Activated CD4-positive, alpha-beta T cell treated with anti-CD3 and anti-CD28 coated beads, Interleukin-2, amount 10 ng/mL, durations not matched to agents 7 days and 5 days (primary cell): ENCODE measurements at places on chromosomes 4 and X. TPM values are rescaled to one million over a fixed set of nuclear protein-coding genes. Genes with fewer than 3 reads are reported as not detected.

DNA sequence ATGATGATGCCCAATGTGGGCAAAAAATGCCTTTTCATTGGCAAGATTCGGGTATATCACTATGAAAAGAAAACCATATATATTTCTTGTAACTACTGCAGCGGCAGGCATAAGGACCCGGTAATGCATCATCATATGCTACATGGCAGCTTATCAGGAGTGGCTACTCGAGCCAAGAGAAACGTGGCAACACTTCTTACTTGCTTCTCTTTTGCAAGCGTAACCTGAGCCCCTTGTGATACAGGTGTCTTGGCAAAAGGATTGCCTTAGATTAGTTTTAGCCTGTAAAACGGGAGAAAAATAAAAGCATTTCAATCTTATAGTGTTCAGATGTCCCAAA lies 280.3 kb downstream of the SPRY1 start:
- H3K27ac ChIP-seq: no peak overlapping the region
- peaks cover 35% of the 10 kb centered on the region for H3K27me3 ChIP-seq
- H3K4me3 ChIP-seq: no peak overlapping the region
- no peak for DNase-seq
- H3K4me1 ChIP-seq: peaks cover 18% of the 10 kb centered on the region
- H3K36me3 ChIP-seq: peaks cover 6% of the 10 kb centered on the region

DNA sequence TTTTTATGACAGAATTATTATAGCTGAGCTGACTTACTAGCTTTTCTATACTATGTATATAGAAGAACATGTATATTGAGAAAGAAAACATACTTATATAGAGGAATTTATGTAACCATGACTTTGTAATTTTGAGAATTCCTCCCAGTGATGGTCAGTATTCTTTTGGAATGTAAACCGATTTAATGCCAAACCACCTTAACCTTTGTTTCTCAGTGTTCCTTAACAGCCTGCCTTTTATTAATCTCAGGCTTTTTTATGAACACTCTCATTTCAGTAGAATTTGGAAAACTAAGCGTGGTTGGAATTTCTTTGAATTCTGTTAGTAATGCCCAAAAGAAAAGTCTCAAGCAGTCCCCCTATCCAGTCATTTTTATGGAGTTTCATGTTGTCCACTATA lies 47.0 kb downstream of the MOSPD2 start:
- no peak overlapping the region for H3K27ac ChIP-seq
- no peaks in the 10 kb centered on the region for H3K27me3 ChIP-seq
- H3K4me1 ChIP-seq: no peaks in the 10 kb centered on the region

GRCh38 chr4:3226944-3227343 lies 22.0 kb upstream of the MSANTD1 start:
- no peak overlapping the region for H3K27ac ChIP-seq
- peaks cover 48% of the 10 kb centered on the region for H3K36me3 ChIP-seq
- no peaks in the 10 kb centered on the region for H3K27me3 ChIP-seq
- H3K4me3 ChIP-seq: no peak overlapping the region
- no peak for DNase-seq
- no peaks in the 10 kb centered on the region for H3K4me1 ChIP-seq

GRCh38 chr4:26105815-26106699 lies 192.0 kb downstream of the SMIM20 start:
- DNase-seq: no peak
- no peak overlapping the region for H3K4me3 ChIP-seq
- no peak overlapping the region for H3K27ac ChIP-seq
- peaks cover 6% of the 10 kb centered on the region for H3K4me1 ChIP-seq
- peaks cover 3% of the 10 kb centered on the region for H3K36me3 ChIP-seq

DNA sequence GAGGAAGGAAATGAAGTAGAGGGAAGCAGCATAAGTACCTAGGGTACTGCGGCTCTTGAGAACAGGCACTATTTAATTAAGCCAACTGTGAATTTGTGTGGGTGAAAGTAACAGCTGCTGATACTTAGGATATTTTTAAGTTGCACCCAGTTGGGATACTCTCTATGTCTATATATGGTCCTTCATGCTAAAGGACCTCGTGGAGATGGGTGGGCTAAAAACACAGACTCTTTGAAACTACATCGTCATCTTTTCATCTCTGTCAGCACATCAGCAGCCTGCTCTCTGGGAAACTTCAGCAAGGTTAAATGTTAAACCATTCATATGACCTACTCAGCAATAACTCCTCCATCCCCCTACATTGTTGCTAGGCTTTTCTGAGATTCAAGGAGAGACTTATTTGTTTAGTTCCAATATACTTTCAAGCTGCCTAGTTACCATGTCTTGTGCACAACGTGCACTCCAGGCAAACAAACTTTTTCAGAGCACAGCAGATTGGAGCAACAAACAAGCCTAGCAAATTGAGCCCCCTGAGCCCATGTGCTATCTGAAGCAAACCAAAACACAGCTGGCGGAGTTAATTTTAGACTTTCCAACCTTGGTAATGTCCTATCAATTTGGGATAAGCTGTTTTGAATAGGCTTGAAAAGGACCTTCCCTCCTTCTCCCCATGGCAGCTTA lies 6.2 kb upstream of the MOB1B start:
- H3K36me3 ChIP-seq: no peaks in the 10 kb centered on the region
- no peak overlapping the region for H3K4me3 ChIP-seq
- no peaks in the 10 kb centered on the region for H3K27me3 ChIP-seq

- H3K27ac ChIP-seq: no peak overlapping the region
- no peaks in the 10 kb centered on the region for H3K4me1 ChIP-seq
- no peak for DNase-seq
- H3K4me3 ChIP-seq: no peak overlapping the region
- no peaks in the 10 kb centered on the region for H3K27me3 ChIP-seq
Observed at GRCh38 chr4:134650461-134650860, 448.9 kb upstream of the PABPC4L start.

DNA sequence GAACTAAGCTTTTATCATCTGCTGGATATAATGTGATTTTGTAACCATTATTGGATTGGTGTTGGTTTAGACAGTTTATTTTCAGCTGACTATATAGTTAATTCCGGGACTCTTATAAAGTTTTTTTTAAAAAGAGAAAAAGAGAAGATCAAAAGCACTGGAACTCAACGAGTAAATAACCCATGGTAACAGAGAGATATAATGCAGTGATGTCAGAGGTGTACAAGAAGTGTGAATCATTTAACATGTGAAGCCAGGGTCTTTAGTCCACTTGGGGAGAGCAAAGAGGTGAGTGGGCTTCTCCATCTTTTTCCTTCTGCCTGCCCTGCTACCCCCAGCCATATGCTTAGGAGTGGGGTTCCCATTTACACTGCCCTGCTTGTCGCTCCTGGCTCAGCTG lies 3.2 kb downstream of the TMEM165 start:
- H3K27me3 ChIP-seq: no peaks in the 10 kb centered on the region
- H3K36me3 ChIP-seq: peaks cover 43% of the 10 kb centered on the region
- peak overlapping the region; percentile 73 for H3K27ac ChIP-seq
- DNase-seq: no peak
- H3K4me1 ChIP-seq: peaks cover 56% of the 10 kb centered on the region

- no peak overlapping the region for H3K4me3 ChIP-seq
- no peaks in the 10 kb centered on the region for H3K27me3 ChIP-seq
- H3K27ac ChIP-seq: no peak overlapping the region
- no peaks in the 10 kb centered on the region for H3K36me3 ChIP-seq
- no peaks in the 10 kb centered on the region for H3K4me1 ChIP-seq
- DNase-seq: no peak
Observed at GRCh38 chr4:94856030-94856429, 98.3 kb downstream of the BMPR1B start.

DNA sequence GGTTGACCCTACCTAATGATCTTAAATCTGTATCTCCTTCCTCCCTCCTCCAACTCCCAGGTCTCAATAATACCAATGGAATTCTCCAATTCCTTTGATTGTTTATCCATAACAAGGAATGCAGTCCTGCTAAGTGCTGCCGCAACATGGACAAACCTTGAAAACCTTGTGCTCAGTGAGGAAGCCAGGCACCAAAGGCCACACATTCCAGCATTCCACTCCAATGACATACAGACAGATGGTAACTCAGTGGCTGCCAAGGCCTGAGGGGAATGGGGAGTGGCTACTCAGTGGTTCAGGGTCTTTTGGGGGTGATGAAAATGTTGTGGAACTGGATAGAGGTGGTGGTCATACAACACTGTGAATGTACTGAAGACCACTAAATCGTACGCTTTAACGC lies 10.4 kb downstream of the HAUS7 start:
- H3K4me3 ChIP-seq: no peak overlapping the region
- H3K4me1 ChIP-seq: no peaks in the 10 kb centered on the region
- H3K27me3 ChIP-seq: no peaks in the 10 kb centered on the region
- H3K36me3 ChIP-seq: peaks cover 5% of the 10 kb centered on the region
- H3K27ac ChIP-seq: no peak overlapping the region
- DNase-seq: no peak

DNA sequence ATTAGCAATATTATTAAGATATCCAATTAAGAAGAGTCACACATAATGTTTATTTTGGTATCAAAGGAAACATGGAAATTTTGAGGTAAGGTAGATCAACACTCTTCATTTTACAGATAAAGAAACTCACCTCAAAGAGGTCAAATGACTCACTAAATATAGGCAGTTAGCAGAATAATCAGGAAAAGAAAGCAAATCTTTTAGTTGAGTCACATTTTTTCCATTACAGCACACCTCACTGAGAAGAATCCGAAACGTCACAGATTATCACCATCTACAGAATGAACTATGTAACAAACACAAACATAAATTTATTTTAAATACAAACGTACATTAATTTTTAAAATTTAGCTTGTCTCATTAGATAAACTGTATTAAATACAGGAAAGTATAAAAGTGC lies 70.1 kb downstream of the TMEM47 start:
- H3K4me3 ChIP-seq: no peak overlapping the region
- H3K36me3 ChIP-seq: no peaks in the 10 kb centered on the region
- H3K4me1 ChIP-seq: no peaks in the 10 kb centered on the region
- DNase-seq: no peak
- H3K27me3 ChIP-seq: no peaks in the 10 kb centered on the region

- DNase-seq: no peak
- H3K36me3 ChIP-seq: peaks cover 2% of the 10 kb centered on the region
- peaks cover 2% of the 10 kb centered on the region for H3K4me1 ChIP-seq
- peaks cover 15% of the 10 kb centered on the region for H3K27me3 ChIP-seq
- H3K4me3 ChIP-seq: no peak overlapping the region
Observed at GRCh38 chr4:168825975-168826374, 184.1 kb downstream of the CBR4 start.

DNA sequence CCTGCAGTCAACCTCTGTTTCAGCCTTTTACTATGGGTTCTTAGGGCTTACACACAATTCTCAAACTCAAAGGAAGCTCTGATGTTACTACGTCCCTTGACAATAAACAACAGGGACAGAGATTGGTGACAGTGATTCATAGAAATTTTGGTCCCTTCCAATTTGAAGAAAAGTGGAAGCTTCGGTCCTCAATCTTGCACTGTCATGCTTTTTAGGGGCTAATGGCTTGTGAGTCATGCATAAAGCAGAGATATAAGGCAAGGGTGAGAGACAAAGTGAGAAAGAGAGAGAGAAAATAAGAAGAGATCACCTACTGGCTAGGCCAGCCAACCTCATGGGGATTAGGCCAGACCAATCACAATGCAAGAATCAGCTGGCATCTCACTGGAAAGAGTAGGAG lies 63.2 kb upstream of the STARD8 start:
- no peak for DNase-seq
- no peaks in the 10 kb centered on the region for H3K4me1 ChIP-seq
- no peaks in the 10 kb centered on the region for H3K36me3 ChIP-seq
- no peak overlapping the region for H3K27ac ChIP-seq
- no peaks in the 10 kb centered on the region for H3K27me3 ChIP-seq

- no peaks in the 10 kb centered on the region for H3K27me3 ChIP-seq
- no peaks in the 10 kb centered on the region for H3K36me3 ChIP-seq
Observed at GRCh38 chr4:142832022-142832421, 14.1 kb downstream of the INPP4B start.

GRCh38 chrX:73758250-73758649 lies 195.3 kb downstream of the CHIC1 start:
- no peak overlapping the region for H3K4me3 ChIP-seq
- H3K36me3 ChIP-seq: no peaks in the 10 kb centered on the region
- H3K4me1 ChIP-seq: no peaks in the 10 kb centered on the region

GRCh38 chr4:148056879-148057278 lies 325.0 kb downstream of the ARHGAP10 start:
- H3K36me3 ChIP-seq: peaks cover 46% of the 10 kb centered on the region
- H3K4me3 ChIP-seq: no peak overlapping the region
- H3K27ac ChIP-seq: peak overlapping the region; percentile 80
- no peaks in the 10 kb centered on the region for H3K27me3 ChIP-seq
- H3K4me1 ChIP-seq: peaks cover 97% of the 10 kb centered on the region

GRCh38 chrX:107154787-107155620 lies 36.4 kb upstream of the RBM41 start:
- peak overlapping the region; percentile 65 for H3K4me3 ChIP-seq
- DNase-seq: no peak
- peak overlapping the region; percentile 72 for H3K27ac ChIP-seq

The ADH1C gene
- not detected for total RNA-seq

The FAM47A gene
- total RNA-seq: not detected

The CXCL11 gene
- not detected for total RNA-seq

The AMBN gene
- total RNA-seq: not detected

The P2RY10 gene
- 72.3 TPM for total RNA-seq

The ARMCX1 gene
- 0.12 TPM for total RNA-seq

The CPZ gene
- not detected for total RNA-seq

The ANTXR2 gene
- 27.3 TPM for total RNA-seq
